Activated CD4-positive, alpha-beta T cell treated with anti-CD3 and anti-CD28 coated beads, Interleukin-2, amount 50 U/mL, for 4 hours (primary cell): ENCODE measurements at places on chromosomes 6 and 20.

- no peak for DNase-seq
These were observed 121.3 kb upstream of the BCLAF1 start for GRCh38 chr6:136411025-136411325.

DNA sequence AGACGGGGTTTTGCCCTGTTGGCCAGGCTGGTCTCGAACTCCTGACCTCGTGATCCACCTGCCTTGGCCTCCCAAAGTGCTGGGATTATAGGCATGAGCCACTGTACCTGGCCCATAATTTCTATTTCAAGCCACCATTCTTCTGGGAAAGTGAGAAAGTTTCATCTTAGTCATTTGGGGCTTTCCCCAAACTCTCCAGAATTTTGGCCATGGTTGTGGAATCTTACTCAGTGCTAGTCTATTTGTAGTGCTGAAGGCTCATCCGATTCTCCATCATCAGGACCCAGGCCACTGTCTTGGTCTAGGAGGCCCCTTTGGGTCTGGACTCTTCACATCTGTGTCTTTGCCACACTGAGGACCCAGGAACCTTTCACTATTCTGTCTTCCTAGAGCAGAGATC lies 164.9 kb downstream of the EYA2 start:
- DNase-seq = no peak

DNA sequence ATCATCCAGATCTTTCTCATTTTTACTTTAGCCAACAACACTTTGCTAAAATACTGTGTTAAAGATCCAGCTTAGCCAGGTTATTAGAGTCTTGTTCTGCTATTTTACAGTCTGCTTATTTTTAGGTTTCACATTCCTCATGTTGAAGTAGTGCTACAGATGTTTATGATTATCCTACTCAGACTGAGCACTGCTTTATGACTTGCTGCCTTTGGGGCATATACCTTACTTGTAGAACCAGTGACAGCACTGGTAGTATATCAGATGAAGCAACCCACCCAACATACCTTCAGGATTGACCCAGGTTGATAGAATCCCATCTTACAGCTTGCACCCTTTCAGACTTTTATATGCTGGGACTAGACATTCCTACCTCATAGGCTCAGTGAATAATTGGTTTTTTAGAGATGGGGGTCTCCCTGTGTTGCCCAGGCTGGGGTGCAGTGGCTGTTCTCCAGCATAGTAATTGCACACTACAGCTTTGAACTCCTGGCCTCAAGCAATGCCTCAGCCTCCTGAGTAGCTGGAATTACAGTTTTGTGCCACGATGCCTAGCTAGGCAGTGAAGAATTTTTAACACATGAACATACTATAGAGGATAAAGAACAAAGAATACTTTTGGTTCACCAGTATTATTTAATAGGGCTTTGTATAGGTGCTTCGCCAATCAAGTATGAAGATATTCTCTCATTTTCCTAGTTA lies 63.8 kb upstream of the DYNLRB1 start:
- DNase-seq = no peak

DNA sequence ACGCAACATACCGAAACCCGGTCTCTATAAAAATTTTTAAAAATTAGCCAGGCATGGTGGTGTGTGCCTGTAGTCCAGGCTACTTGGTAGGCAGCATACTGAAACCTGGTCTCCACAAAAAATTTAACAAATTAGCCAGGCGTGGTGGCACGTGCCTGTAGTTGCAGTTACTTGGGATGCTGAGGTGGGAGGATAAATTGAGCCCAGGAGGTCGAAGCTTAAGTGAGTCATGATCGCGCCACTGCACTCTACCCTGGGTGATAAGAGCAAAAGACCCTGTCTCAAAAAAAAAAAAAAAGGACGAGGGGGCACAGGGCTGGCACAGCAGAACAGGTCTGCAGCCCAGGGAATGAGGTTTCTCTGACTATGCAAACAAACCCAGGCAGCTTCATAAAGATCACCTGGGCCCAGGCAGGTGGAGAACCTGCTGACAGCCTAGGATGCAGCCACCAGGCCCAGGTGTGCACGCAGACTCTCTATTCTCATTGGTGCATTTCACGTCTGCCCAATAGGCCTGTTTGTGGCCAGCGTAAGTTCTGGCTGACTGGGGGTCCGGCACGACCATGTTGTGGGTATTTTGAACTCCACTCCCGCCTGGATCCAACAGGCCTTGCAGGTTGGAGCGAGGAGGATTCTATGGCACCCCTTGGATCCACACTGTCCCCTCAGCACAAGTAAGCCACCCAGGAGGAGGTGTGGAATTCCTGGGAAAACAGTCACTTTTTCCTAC lies 204.5 kb downstream of the PREX1 start:
- no peak for DNase-seq

DNA sequence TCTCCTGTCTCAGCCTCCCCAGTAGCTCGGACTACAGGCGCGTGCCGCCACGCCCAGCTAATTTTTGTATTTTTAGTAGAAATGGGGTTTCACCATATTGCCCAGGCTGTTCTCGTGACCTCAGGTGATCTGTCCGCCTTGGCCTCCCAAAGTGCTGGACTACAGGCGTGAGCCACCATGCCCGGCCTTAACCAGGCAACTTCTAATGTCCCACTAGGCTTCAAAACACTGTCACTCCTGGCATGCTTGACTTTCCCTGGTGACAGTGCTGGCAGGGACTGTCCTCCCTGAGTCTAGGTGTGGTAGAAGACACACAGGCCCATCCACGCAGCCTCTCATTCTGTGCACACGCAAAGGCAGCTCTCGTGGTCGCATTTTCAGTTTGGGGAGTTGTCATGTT lies 11.6 kb upstream of the EZR start:
- DNase-seq = no peak

DNA sequence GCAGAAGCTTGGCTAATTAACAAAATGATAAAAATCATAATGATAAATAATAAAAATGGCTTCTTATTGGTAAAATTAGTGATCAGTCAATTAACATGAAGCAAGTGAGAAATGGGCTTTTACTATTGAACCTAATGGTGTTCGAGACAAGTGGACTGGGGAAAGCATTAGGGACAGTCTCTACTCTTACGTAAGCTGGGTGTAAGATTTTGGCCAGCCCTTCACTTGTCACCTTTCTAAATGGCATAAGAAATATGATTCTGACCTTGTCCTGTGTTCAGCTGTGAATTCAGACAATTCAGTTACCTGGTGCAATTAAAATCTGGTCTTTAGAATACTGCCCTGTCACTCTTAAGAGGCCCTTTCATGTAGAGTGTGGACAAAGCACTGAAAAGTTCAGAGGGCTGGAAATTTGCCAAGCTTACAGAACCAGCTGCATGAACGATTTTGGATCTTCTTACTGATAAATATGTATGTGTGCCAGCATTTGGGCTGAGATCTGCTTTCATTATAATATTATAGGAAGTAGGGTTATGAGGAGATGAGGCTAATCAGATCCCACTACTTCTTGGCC lies 115.9 kb downstream of the QRSL1 start:
- no peak for DNase-seq

DNA sequence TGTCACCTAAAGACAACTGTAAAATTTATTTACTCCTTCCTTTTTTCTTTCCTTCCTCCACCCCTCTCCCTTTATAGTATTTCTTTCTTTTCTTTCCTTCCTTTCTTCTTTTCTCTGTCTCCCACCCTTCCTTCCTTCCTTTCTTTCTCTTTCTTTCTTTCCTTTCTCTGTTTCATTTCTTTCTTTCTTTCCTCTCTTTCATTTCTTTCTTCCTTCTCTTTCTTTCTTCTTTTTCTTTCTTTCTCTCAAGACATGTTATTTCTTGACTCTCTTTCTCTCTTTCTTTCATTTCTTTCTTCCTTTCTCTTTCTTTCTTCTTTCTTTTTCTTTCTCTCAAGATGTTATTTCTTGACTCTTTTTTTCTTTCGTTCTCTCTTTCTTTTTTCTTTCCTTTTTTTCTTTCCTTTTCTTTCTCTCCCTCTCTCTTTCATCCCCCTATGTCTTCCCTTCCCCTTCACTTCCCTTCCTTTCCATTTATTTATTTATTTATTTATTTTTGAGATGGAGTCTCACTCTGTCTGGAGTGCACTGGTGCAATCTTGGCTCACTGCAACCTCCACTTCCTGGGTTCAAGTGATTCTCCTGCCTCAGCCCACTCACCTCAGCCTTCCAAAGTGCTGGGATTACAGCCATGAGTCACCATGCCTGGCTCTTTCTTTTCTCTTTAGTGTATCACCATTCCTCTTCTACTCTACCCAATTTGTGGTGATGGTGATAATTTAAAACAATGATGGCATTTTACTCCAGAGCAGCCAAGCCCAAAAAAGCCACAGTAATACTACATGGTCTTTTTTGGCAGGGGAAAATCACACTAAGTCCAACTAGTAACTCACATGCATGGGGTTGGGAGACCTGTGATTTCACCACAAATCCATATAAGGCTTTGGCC lies 188.2 kb downstream of the ADGRG6 start:
- no peak for DNase-seq

GRCh38 chr20:23096097-23096496 lies 10.0 kb upstream of the CD93 start:
- DNase-seq = no peak

DNA sequence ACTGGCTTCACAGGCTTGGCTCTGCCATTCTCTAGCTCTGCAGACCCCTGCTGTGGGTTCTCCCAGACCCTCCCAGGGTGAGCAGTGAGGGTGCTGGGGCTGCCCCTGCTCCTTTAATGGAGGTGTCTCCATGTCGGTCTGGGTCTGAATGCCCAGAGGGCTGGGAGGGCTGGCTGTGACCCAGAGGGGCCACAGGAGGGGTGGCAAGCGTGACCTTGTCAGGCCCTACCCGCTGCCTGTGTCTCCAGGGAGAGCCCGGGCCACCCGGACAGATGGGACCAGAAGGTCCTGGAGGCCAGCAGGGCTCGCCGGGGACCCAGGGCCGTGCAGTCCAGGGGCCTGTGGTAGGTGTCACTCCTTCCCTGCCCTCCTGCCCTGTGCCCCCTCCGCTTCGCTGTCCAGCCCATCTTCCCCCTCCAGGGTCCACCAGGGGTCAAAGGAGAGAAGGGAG lies 32.1 kb downstream of the COL20A1 start:
- DNase-seq = no peak

- DNase-seq = no peak
These were observed 96.6 kb downstream of the RNGTT start for GRCh38 chr6:88866856-88867255.

DNA sequence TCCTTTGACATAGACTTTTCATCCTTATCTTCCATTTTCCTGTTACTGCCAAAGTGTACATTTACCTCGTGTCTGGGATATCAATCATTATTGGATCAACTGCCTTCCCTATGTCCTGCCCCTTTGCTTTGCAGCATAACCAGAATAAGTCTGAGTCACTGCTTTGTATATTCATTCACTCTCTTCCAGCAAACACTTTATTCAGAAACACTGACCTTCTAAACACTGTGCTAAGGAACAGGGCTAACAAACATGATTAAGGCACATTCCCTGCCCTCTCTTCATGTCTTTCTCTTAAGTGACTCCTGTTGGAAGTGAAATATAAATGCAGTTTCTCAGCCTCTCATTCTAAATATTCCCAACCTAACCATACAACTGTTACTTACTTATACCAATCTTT lies 66.9 kb downstream of the COL19A1 start:
- no peak for DNase-seq
